ENCODE measurements at places on chromosomes 4 and X.

- no peak for DNase-seq
Measured at GRCh38 chr4:8250227-8250626, 19.3 kb upstream of the HTRA3 start.

GRCh38 chr4:150078579-150079080 is 385 bp downstream of the DCLK2 start:
- DNase-seq, result no peak

DNA sequence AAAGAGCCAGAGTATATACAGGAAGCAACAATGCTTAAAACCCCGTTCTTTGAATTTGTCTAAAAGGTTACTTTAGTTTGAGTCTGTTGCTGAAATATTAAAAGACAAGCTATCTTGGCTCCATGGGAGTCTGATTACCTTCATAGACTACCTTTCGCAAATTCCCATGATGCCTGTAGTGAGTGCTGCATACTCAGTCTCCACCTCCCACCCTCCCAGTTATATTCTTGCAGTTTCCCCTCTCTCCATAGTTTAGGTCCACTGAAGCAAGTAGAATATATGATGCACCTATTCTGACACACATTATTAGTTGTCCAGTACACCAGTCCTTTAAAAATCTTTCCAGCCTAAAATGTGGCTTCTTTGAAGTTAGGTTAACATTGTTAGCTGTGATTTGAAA is 2.4 kb downstream of the CNKSR2 start:
- no peak for DNase-seq

- peak; percentile 2 for DNase-seq
Measured at GRCh38 chr4:42865572-42866189, 26.8 kb upstream of the GRXCR1 start.
